HFFc6 (cell line): ENCODE measurements at places on chromosomes 1 and 21.

GRCh38 chr1:36624466-36624865 is 141.8 kb upstream of the CSF3R start:
- H3K36me3 ChIP-seq = no peaks in the 10 kb centered on the region
- no peak overlapping the region for H3K27ac ChIP-seq
- H3K4me1 ChIP-seq = no peaks in the 10 kb centered on the region
- DNase-seq = no peak
- H3K4me3 ChIP-seq = no peak overlapping the region

DNA sequence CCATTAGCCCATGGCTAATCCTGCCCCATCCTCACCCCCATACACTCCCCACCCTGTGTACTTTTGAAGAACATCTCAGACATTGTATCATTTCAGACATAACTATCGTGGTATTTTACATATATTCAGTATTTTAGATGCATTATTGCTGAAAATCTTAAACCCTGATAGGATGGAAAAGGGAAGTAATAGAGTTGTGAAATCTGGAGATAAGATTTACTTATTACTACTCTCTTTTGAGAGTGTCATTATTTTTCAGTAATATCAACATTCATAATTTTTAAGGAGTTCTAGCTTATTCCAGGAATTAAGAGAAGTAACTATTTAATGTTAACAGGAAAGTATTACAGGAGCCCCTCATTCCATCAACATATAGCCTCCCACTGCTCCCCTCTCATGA is 34.4 kb downstream of the ADCY10 start:
- peaks cover 4% of the 10 kb centered on the region; the same call in 1 of the 2 replicates for H3K36me3 ChIP-seq
- DNase-seq = no peak
- no peaks in the 10 kb centered on the region; the same call in none of the 2 replicates for H3K27me3 ChIP-seq

DNA sequence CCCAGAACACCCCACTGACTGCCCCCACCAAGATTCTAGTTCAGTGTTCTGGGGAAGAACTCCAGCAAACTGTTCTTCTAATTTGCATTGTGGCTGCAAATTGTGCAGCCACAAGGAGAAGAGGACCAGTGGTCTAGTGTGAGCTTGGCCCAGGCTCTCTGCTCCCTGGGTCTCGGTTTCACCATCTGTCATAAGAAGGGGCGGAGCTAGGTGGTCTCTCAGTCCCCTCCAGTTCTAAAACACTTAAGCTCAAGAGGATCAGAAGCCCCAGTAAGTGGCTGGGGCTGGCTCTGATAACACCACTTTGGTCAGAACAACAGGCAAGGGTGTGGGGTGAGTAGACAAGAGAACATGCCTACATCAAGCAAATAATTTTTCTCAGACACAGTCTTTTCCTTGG is 99.9 kb downstream of the BEND5 start:
- H3K4me3 ChIP-seq = no peak overlapping the region
- H3K27ac ChIP-seq = no peak overlapping the region
- peaks cover 3% of the 10 kb centered on the region; the same call in 1 of the 2 replicates for H3K27me3 ChIP-seq
- no peaks in the 10 kb centered on the region for H3K36me3 ChIP-seq
- no peak for DNase-seq

GRCh38 chr1:248918131-248918530 is 12.1 kb downstream of the PGBD2 start:
- no peak overlapping the region for H3K27ac ChIP-seq
- peaks cover 30% of the 10 kb centered on the region for H3K36me3 ChIP-seq
- no peak for DNase-seq

GRCh38 chr1:46096269-46097148 is 35.9 kb downstream of the PIK3R3 start:
- no peak overlapping the region for H3K27ac ChIP-seq

DNA sequence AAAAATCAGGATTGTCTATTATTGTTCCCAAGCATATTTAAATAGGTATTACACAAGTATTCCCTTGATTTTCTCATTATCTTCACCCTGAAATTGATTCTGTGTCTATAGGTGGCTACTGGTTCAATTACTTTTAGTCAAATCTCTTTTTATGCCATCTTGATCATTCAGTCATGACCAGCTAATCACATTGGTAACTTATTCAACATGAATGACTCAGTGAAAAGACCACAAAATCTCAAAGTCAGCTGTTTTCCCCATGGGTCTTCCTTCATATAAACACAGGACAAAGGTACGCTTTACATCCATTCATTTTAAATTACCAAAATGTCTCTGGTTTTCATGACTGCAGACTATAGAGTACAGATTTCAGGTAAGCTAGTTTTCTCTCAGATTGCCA is 23.7 kb upstream of the NRIP1 start:
- no peak overlapping the region for H3K4me3 ChIP-seq
- no peaks in the 10 kb centered on the region for H3K36me3 ChIP-seq
- no peak for DNase-seq
- no peak overlapping the region for H3K27ac ChIP-seq
- no peaks in the 10 kb centered on the region for H3K4me1 ChIP-seq

DNA sequence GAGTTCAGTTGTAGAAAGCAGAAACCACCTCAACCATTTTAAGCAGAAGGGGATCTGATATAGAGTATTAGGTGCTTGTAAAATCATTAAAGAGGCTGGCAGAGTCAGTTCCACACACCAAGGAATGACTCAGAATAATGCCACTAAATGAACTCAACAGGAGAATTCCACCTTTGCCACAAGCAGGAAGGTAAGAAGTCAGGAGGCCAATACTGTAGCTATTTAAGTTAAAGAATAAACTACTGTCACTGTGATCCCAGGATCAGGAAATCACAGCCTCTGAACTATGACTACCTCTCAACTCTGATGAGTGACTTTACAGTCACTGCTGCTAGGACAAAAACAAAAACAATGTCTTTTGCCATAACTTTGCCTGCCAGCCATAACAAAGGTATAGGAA is 52.5 kb upstream of the PRMT6 start:
- no peak overlapping the region for H3K27ac ChIP-seq
- H3K27me3 ChIP-seq = no peaks in the 10 kb centered on the region
- H3K4me3 ChIP-seq = no peak overlapping the region
- DNase-seq = no peak
- H3K4me1 ChIP-seq = no peaks in the 10 kb centered on the region

- H3K4me3 ChIP-seq = no peak overlapping the region
- DNase-seq = no peak
- H3K27me3 ChIP-seq = no peaks in the 10 kb centered on the region; the same call in 1 of the 2 replicates
- peaks cover 5% of the 10 kb centered on the region; the same call in 1 of the 2 replicates for H3K36me3 ChIP-seq
- peaks cover 60% of the 10 kb centered on the region for H3K4me1 ChIP-seq
- H3K27ac ChIP-seq = no peak overlapping the region
These were observed 71.1 kb upstream of the AKT3 start for GRCh38 chr1:243921111-243921510.

DNA sequence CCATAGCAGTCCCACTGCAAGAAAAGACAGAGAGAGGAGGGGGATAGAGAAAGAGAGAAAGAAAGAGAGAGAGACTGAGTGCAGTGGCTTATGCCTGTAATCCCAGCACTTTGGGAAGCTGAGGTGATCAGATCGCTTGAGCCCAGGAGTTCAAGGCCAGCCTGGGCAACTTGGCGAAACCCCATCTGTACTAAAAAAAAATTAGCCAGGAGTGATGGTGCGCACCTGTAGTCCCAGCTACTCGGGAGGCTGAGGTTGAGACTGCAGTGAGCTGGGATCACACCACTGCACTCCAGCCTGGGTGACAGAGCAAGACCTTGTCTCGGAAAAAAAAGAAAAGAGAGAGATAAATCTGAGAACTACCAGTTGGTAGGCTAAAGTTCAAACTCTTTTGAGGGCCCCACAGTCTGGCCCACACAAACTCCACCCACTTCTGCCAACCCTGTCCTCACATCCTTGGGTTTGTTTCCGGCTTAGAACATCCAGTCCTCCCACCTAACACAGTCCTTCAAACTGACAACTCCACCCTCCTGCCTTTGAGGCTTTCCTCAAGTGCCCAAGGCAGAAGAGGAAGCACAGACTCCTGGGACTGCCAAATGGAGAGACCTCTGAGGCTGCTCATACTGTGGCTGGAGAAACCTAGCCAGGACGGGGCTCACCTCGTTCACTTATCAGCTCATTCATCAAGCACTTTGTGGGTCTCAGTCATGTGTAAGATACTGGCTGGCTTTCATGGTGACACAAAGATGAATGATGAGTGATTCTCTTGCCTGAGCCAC is 20.1 kb downstream of the TFAP2E start:
- H3K27ac ChIP-seq = no peak overlapping the region
- no peak overlapping the region for H3K4me3 ChIP-seq
- no peak for DNase-seq
- H3K36me3 ChIP-seq = no peaks in the 10 kb centered on the region

DNA sequence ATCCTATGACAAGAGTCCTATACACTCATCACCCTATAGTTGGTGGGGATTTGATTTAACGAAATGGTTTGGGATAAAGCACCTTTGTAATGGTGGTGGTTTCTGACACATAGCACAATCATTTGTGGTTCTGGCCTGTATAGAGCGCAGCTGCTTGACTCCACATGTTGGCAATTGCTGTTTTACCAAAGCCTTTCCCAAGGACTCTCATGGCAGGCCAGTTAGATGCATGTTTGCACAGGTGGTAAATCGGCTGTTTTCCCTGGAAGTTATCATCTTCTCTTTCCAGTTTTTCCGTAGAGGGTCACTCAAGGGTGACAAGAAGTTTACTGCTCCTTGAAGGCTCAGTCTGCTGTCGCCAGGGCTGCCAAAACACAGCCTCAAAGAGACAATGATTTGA is 17.1 kb upstream of the XPR1 start:
- no peak for DNase-seq
- H3K27ac ChIP-seq = no peak overlapping the region
- H3K4me3 ChIP-seq = no peak overlapping the region
- no peaks in the 10 kb centered on the region for H3K27me3 ChIP-seq

GRCh38 chr1:150513351-150513791 is 2.2 kb upstream of the FALEC start:
- peaks cover 45% of the 10 kb centered on the region for H3K4me1 ChIP-seq
- H3K4me3 ChIP-seq = no peak overlapping the region
- H3K36me3 ChIP-seq = peaks cover 27% of the 10 kb centered on the region
- no peaks in the 10 kb centered on the region for H3K27me3 ChIP-seq

GRCh38 chr1:90710579-90711536 is 6.2 kb downstream of the BARHL2 start:
- no peaks in the 10 kb centered on the region for H3K36me3 ChIP-seq
- DNase-seq = no peak
- peaks cover 69% of the 10 kb centered on the region for H3K27me3 ChIP-seq
- no peak overlapping the region for H3K4me3 ChIP-seq

DNA sequence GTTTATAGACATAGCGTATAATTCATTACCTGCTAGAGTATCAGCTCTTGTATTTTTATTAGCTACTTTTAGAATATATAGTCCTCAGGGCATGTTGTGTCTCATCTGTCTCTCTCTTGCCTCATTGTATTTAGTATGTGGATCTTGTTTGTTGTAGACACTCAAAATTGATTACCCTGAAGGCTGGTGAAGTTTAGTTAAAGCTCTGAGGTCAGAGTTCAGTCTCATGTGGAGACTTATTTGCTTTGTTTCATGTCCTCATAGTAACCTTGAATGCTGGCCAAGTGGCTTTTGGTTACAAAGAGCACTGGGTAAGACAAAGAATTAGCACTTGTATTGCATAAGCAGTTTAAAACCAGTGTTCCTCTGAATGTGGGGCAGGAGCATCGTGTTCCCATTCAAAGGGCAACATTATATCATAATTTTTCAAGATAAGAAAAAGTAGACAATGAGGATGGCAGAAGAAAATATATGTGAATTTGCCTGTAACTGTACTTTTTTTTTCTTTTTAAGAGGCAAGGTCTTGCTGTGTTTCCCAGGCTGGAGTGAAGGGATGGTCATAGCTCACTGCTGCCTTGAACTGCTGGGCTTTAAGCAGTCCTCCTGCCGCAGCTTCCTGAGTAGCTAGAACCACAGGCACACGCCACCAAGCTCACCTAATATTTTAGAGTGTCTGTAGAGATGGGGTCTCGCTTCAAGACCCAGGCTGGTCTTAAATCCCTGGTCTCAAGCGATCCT is 17.4 kb downstream of the CNST start:
- H3K27me3 ChIP-seq = no peaks in the 10 kb centered on the region
- no peak overlapping the region for H3K4me3 ChIP-seq
- peaks cover 85% of the 10 kb centered on the region for H3K4me1 ChIP-seq
- DNase-seq = no peak
- peaks cover 54% of the 10 kb centered on the region for H3K36me3 ChIP-seq
- H3K27ac ChIP-seq = peak overlapping the region; percentile 61

DNA sequence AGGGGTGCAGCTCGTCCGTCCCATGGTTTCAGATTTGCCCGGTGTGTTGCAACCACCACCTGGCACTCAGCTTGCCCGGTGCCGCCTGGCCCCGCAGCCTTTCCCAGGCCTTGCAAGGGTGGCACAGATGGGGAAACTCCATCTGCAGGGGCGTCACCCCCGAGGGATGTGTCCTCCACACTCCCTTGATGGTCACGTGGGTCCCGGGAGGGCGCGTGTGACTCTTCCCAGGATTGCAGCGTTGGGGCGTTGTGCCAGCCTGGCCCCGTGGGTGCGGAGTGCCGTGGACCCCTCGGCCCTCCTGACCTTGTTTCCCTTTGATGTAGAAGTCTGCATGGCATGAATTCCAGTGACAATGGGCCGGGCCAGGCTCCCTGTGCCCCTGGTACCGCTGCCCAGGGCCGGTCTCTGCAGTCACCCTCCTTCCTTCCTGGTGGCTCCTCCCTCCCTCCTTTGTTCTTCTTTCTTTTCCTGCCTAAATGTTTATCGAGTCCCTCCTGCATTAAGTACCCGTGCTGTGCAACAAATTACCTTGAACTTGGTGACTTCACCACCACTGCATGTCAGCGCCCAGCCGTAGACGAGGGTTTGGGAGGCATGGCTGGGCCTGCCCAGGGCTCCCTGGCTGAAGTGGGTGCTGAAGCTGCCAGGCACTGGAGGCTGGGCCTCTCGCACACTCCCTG is 22.9 kb downstream of the RRP1 start:
- H3K4me3 ChIP-seq = no peak overlapping the region
- no peak overlapping the region for H3K27ac ChIP-seq
- no peaks in the 10 kb centered on the region for H3K36me3 ChIP-seq

DNA sequence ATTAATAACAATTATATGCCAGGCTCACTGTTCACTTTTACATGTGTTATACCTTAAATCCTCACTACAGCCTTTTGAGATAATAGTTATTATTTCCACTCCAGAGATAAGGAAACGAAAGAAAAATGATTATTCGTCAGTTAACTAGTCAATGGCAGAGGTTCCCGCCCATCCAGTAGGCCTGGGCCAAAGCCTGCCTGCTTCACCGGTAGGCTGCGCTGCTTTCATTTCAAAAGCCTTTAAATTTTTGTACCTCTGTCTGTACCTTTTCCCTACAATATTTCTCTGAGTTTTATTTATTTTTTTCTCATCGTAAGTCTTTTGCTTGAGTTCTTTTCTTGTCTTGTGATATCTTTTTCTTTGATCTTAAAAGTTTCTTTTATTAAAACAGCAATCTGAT is 3.6 kb downstream of the GPR52 start:
- no peaks in the 10 kb centered on the region for H3K4me1 ChIP-seq
- no peak overlapping the region for H3K4me3 ChIP-seq
- H3K27me3 ChIP-seq = no peaks in the 10 kb centered on the region
- no peak overlapping the region for H3K27ac ChIP-seq
- no peaks in the 10 kb centered on the region for H3K36me3 ChIP-seq

- 0 out of 2 replicates have a peak, but pooled peaks cover 23% of the 10 kb centered on the region for H3K36me3 ChIP-seq
- H3K27me3 ChIP-seq = peaks cover 2% of the 10 kb centered on the region; the same call in 1 of the 2 replicates
- H3K27ac ChIP-seq = no peak overlapping the region
- no peak for DNase-seq
These were observed 32.3 kb downstream of the TMEM63A start for GRCh38 chr1:225849925-225850324.
